ENCODE measurements at places on chromosomes 12 and 14.

DNA sequence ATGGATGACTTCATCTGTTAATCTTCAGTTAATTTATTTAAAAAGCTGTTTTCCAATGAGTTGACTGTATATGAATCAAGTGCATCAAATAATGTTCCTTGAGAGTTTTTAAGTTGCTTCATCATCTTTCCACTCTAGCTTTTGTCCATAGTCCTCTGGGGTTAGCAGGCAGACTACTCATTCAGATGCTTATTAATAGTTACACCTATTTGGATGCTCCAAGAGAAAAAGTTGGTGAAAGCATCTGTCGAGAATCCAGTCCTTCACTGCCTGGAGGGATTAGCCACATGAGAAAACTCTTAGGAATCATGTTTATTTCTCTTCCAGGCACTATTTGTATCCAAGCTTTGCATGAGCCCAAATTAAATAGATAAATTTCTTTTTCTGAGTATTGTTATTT lies 70.2 kb downstream of the DACT1 start:
- peaks cover 15% of the 10 kb centered on the region for H3K27me3 ChIP-seq
- H3K4me1 ChIP-seq, result no peaks in the 10 kb centered on the region
- no peaks in the 10 kb centered on the region for H3K36me3 ChIP-seq

GRCh38 chr14:37122288-37122687 lies 50.1 kb downstream of the SLC25A21 start:
- no peak for DNase-seq
- H3K27ac ChIP-seq, result no peak overlapping the region
- H3K36me3 ChIP-seq, result no peaks in the 10 kb centered on the region
- H3K27me3 ChIP-seq, result no peaks in the 10 kb centered on the region
- H3K4me1 ChIP-seq, result no peaks in the 10 kb centered on the region

DNA sequence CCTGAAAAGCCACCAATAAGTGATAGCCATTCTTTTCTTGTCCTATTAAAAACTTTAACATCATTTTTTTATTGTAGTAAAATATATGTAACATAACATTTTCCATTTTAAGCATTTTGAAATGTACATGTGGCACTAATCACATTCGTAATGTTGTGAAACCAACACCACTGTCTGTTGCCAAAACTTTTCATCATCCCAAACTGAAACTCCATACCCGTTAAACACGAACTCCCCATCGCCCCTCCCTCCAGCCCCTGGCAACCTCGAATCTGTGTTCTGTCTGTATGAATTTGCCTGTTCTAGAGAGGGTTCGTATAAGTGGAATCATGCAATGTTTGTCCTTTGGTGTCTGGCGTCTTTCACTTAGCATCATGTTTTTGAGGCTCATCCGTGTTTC lies 75.9 kb downstream of the CCDC92 start:
- no peak overlapping the region for H3K27ac ChIP-seq
- DNase-seq, result no peak
- H3K27me3 ChIP-seq, result peaks cover 2% of the 10 kb centered on the region
- peaks cover 5% of the 10 kb centered on the region for H3K4me1 ChIP-seq
- no peaks in the 10 kb centered on the region for H3K36me3 ChIP-seq

- H3K27me3 ChIP-seq, result no peaks in the 10 kb centered on the region
- no peak for DNase-seq
- peak overlapping the region; percentile 93 for H3K27ac ChIP-seq
- H3K4me1 ChIP-seq, result peaks cover 63% of the 10 kb centered on the region
- peaks cover 36% of the 10 kb centered on the region for H3K36me3 ChIP-seq
- H3K4me3 ChIP-seq, result peak overlapping the region; percentile 17
Measured at GRCh38 chr12:12735301-12735700, 18.1 kb downstream of the CDKN1B start.

- H3K4me1 ChIP-seq, result no peaks in the 10 kb centered on the region
- DNase-seq, result no peak
- no peaks in the 10 kb centered on the region for H3K36me3 ChIP-seq
Measured at GRCh38 chr14:27427796-27428195, 830.0 kb upstream of the NOVA1 start.

- H3K36me3 ChIP-seq, result no peaks in the 10 kb centered on the region
- H3K27ac ChIP-seq, result no peak overlapping the region
- no peaks in the 10 kb centered on the region for H3K27me3 ChIP-seq
- no peak for DNase-seq
Measured at GRCh38 chr14:48616931-48617330, 941.5 kb upstream of the MDGA2 start.

GRCh38 chr12:43501703-43502102 lies 50.3 kb downstream of the ADAMTS20 start:
- H3K27ac ChIP-seq, result no peak overlapping the region
- no peaks in the 10 kb centered on the region for H3K4me1 ChIP-seq
- peaks cover 3% of the 10 kb centered on the region for H3K27me3 ChIP-seq

GRCh38 chr12:25372002-25372401 lies 121.3 kb upstream of the KRAS start:
- no peak overlapping the region for H3K4me3 ChIP-seq
- H3K4me1 ChIP-seq, result peaks cover 22% of the 10 kb centered on the region
- H3K36me3 ChIP-seq, result peaks cover 2% of the 10 kb centered on the region
- H3K27me3 ChIP-seq, result no peaks in the 10 kb centered on the region

- DNase-seq, result no peak
- H3K27me3 ChIP-seq, result no peaks in the 10 kb centered on the region
- H3K4me1 ChIP-seq, result no peaks in the 10 kb centered on the region
Measured at GRCh38 chr12:115013236-115013981, 329.4 kb upstream of the TBX3 start.

GRCh38 chr12:93144109-93144508 lies 215.0 kb upstream of the EEA1 start:
- H3K27ac ChIP-seq, result no peak overlapping the region
- no peaks in the 10 kb centered on the region for H3K36me3 ChIP-seq
- no peak for DNase-seq
- H3K4me1 ChIP-seq, result no peaks in the 10 kb centered on the region
